IMR-90 (cell line): ENCODE measurements at places on chromosomes 6 and 20. TPM values are rescaled to one million over a fixed set of nuclear protein-coding genes. Genes with fewer than 3 reads are reported as not detected.

SULF2 gene
- 0.28 and 0.54 TPM in 2 replicates for total RNA-seq

IL17A gene
- not detected in 2 replicates for total RNA-seq

MMP24 gene
- total RNA-seq = 0.36 and 0.56 TPM in 2 replicates

GSTA2 gene
- total RNA-seq = not detected in 2 replicates

GJA1 gene
- total RNA-seq = 314 and 323 TPM in 2 replicates

EPHA7 gene
- total RNA-seq = not detected in 2 replicates

HLA-B gene
- total RNA-seq = 41.7 and 44.1 TPM in 2 replicates

C6orf58 gene
- total RNA-seq = not detected in 2 replicates

SLC2A10 gene
- total RNA-seq = 14.7 and 15.2 TPM in 2 replicates

GATA5 gene
- total RNA-seq = not detected in 2 replicates

LY6G6F gene
- total RNA-seq = not detected in 2 replicates

PHACTR3 gene
- not detected in 2 replicates for total RNA-seq

DNA sequence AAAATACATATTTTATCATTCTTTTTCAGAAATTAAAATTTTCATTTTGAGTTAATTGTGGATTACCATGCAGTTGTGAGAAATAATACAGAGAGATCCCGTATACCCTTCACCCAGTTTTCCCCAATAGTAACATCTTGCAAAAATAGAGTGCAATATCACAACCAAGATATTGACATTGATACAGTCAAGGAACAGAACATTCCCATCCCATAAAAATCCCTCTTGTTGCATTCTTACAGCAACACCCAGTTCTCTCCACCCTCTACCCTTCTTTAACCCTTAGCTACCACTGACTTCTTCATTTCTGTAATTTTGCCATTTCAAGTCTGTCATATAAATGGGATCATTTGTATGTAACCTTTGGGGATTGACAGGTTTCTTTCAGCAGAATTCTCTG lies 6.9 kb upstream of the AKAP12 start:
- no peak for DNase-seq

DNA sequence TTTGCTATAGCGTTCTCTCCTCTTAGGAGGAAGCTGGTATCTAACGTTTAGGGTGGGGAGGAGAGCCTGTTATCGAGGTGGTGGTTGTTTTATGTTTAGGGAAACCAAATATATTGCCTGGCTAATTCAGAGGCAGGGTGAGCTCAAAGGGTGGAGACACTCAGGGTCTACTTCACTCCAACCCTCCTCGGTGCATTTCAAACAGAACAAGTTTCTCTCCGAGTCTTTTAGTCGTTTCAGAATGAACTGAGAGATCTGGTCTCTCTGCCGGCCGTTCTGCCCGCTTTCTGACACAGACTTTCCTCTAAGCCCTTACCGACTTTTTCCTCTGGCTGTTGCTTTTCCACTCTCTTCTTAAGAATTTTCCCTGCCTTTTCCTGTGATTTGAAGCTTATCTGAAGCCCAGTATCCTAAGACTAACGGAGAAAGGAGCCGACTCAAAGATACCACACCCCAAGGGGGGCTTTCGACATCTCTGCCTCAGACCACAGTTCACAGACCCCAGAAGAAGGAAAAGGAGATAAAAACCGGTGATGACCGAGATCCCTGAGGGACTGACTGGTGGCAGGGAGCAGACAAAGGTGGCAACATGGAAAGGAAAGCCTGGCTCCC lies 865 bp downstream of the STK38 start:
- peak; percentile 31 for DNase-seq

DNA sequence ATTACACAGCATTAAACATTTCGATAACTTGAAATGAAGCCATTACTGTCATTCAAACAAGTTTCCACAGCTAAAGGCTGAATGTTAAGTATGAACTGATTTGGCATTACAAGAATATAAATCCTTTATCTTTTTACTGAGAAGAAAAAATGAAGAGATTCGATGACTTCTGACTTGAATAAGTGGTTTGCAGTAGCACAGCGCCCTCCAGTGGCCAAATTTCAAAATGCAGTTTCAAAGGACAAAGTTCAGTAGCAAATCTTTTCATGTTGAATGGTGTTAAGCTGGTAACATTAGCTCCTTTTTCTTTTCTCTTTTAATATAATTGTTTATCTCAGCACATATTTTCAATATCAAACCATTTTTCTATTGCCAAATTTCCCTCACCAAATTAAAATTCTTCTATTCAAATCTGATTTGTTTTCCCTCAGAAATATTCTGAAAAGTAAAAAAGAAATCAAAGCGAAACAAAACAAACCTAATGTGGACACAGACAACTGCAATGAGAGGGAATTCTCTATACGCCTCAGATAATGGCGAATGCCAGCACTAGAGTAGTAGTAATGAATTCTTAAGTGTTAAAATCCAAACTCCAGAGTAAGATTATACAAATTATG lies 145.7 kb downstream of the BTBD9 start:
- DNase-seq = peak; percentile 81

- DNase-seq = no peak
These were observed 53.7 kb downstream of the GFOD1 start for GRCh38 chr6:13433709-13434121.

DNA sequence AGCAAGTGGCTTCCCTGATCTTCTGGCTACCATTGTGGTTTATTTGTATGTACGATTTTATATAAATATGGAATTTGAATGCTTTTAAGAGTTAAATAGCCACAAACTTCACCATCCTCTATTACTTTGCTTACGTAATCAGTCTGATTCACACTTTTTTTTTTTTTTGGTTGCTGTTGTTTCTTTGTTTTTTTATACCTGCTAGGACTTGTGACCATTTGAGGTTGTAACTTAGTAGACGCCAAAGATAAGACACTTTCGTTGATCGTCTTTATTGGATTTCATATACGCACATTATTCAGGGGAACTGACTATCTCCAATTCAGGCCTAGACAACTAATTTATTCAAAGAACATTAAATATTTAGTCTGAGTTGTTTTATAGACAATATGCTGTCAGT lies 559.0 kb downstream of the CBLN4 start:
- DNase-seq = no peak

DNA sequence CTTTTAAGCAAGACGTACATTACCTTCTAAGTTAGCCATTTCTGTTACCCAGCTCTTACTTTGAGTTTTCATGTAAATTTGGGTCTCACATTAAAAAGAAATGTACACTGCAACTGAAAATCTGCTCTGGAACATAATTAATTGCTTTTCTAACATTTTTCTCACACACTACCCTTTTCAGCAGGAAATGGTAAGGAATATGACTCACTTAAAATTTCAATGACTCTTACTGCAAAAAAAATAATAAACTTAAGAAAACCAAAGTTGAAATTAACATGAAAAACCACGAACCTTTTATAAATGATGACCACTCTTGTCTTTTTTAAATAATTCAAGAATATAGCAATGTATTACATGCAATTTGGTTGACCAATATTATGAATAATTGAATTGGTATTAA lies 1.3 kb downstream of the CGA start:
- peak; percentile 61 for DNase-seq

DNA sequence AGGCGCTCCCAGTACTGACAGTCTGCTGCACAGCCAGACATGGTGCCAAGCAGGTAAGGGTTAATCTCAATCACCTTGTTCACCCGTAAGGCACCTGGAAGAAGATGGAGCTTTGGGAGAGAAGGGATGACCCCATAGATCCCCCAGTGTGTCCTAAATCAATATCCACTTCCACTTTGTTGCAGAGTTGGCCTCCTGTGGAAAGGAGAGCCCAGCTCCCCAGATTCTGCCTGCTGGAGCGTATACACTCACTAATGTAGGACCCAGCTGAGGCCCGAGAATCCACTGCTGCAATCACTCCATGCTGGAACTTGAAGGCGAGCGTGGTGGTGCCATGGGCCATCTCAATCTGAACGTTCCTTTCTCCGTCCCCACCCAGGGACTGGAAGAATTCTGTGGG lies 1.2 kb downstream of the PSMB8 start:
- no peak for DNase-seq

DNA sequence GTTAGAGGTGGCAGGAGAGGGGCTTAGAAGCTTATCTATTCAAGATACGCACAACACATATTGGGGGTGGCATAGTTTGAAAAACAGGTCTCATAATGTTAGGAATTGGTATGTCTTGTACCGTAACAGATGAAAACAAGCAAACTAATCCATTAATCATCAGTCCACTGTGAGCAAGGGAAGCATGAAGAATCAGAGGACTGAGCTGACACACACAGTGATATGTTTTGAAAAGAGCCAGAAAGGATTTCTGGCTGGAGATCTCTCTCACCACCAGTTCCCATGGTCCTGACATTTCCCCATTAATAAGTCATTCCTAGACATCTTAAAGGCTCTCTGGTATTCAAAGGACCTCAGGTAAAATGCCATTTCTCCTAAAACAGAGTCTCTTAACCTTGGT lies 158.8 kb upstream of the PHACTR1 start:
- no peak for DNase-seq

- no peak for DNase-seq
These were observed 33.4 kb downstream of the TNXB start for GRCh38 chr6:32075781-32076180.

DNA sequence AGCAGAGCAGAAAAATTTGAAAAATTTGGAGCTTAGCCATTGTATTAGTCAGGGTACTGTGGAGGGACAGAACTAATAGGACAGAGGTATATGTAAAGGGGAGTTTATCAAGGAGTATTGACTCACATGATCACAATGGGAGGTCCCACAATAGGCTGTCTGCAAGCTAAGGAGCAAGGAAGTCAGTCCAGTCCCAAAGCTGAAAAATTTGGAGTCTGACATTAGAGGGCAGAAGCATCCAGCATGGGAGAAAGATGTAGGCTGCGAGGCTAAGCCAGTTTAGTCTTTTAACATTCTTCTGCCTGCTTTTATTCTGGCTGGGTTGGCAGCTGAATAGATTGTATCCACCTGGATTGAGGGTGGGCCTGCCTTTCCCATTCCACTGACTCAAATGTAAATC lies 82.0 kb downstream of the SMPDL3A start:
- no peak for DNase-seq

DNA sequence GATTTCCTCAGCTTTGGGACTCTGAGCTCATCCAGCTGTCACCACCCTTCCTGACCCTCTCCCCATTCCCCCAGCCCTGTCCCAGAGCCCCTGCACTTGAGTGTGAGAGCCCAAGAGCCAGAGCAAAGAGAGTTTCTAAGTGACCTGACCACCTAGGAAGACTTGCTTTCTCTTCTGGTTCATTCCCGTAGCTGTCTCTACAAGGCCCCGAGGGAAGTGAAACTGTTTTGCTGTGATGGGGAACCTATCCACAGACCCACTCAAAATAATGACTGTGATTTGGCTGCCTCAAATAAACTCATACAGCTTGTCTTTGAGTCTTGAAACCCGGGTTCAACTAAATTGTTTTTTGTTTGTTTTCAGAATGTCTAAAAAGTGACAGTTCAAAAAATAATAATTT lies 74.6 kb upstream of the XRN2 start:
- no peak for DNase-seq

DNA sequence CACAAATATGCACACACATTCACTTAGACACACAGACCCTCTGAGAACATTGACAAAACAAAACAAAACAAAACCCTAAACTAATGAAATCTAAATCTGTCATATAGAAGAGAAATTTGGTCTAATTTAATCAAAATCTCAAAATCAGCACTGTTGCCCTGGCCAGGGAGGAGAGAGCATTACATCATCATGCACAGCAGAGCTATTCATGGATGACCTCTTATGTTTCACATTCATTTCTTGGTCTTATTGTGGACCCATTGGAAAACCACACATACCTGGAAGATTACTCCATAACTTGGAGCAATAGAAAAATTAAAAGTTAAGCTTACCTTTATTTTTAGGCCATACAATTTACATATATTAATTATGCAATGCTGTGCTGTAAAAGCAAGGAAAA lies 1223.6 kb upstream of the GJE1 start:
- peak; percentile 77 for DNase-seq

DNA sequence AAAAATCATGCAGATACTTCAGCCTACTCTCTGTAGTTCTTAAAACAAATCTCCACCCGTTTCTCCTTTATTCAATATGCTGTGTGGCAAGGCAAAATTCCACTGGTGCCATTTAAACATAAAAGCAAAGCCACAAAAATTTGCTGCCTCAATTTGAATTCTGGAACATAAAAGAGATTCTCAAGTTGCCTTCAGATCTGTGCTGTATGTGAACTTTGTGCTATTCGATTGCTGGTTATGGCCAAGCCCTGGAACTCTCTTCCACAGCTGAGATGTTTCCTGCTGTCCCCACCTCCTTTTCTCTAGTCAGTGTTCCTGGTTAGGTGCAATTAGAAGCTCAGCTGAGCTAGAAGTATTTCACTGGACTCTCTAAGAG lies 395.3 kb upstream of the BTBD3 start:
- no peak for DNase-seq

GRCh38 chr20:58372806-58373205 lies 16.2 kb upstream of the VAPB start:
- DNase-seq = no peak

GRCh38 chr6:151452750-151453427 lies 963 bp upstream of the RMND1 start:
- no peak for DNase-seq

DNA sequence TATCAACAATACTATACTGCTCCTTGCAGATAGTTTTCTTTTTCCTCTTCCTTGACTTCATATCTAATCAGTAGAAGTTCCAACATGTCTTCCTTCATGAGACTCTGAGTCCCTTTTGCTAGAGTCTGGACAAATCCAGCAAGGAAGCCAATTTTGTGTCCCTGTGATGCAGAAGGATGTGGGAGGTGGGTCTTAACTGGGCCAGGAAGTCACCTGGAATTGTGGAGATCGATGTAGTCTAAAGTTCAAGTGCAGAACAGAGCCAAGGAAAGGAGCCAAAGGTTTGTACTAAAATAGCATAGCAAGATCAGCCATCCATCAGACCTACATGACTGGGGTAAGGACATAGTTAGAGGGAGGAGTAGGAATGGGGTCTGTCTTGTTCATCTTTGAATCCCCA lies 37.6 kb downstream of the SPTLC3 start:
- no peak for DNase-seq

GRCh38 chr6:137339929-137340559 lies 120.9 kb upstream of the IFNGR1 start:
- DNase-seq = no peak

- DNase-seq = peak; percentile 57
These were observed 137.0 kb downstream of the MRPL14 start for GRCh38 chr6:43990275-43990626.

GRCh38 chr6:160333841-160334240 lies 14.3 kb upstream of the SLC22A3 start:
- no peak for DNase-seq

GRCh38 chr20:33655164-33655563 lies 7.0 kb upstream of the C20orf144 start:
- no peak for DNase-seq

GRCh38 chr20:50980851-50981713 lies 22.5 kb downstream of the MOCS3 start:
- peak; percentile 75 for DNase-seq

DNA sequence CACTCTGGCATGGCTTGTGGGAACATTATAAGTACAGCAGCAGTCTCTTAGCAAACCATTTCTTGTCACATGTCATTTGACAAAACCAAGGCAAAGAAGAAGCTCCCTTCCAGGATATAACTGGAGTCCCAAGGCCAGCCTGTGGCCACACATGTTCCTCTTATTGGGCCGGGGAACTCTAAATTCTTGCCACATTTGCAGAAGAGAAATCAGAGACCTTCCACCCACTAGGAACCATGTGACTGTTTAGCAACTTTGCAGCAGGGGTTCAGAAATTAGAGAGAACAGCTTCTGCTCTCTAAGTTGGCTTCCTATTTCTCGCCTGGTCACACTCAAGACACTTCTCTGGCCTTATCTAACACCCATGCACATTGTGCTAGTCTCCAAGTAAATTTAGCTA lies 20.4 kb upstream of the MEP1A start:
- no peak for DNase-seq
